ENCODE measurements at places on chromosomes 2 and 18. TPM values are rescaled to one million over a fixed set of nuclear protein-coding genes. Genes with fewer than 3 reads are reported as not detected.

The NGEF gene
- polyA plus RNA-seq, result 4.2 TPM

The CD8B gene
- polyA plus RNA-seq, result 0.82 TPM

The KDM3A gene
- 30.2 TPM for polyA plus RNA-seq

The TCF23 gene
- polyA plus RNA-seq, result 0.08 TPM

Measured in urinary bladder (tissue), 4 donors.